PC-3 (cell line): ENCODE measurements at places on chromosomes 4 and X.

DNA sequence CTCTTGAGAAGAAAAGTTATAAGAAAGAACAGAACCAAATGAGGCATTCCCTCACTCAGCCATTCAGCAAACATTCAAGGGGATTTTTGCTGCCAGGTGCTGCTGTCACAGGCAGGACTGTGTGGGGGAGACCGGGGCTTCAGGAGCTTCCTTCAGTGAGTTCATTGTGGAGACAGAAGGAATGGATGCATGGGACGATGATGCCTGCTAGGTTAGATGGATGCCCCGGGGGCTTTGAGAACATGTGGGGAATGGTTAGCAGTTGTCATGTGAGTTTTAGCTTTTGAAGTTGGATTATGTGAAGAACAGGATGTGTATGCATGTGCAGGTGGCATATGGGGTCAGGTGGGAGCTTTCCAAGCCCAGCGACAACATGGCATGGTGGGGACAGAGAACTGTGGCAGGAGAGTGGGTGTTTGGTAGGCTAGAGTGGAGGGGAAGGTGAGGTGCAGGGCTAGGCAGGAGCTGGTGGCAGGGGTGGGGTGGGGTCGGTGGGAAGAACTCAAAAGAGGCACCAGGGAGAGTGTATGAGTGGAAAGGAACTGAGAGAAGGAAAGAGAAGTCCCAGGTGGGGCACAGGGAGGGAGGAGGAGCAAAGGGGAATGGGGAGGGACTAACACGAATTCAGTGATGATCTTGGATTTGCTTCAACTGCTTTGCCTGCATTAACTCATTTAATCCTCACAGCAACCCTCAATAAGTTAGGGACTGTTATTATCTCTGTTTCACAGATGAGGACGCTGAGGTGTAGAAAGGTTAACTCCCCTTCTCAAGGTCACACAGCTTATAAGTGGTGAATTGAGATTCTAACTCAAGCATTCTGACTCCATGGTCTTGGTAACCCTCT is 8.4 kb downstream of the DCUN1D4 start:
- no peak for DNase-seq

DNA sequence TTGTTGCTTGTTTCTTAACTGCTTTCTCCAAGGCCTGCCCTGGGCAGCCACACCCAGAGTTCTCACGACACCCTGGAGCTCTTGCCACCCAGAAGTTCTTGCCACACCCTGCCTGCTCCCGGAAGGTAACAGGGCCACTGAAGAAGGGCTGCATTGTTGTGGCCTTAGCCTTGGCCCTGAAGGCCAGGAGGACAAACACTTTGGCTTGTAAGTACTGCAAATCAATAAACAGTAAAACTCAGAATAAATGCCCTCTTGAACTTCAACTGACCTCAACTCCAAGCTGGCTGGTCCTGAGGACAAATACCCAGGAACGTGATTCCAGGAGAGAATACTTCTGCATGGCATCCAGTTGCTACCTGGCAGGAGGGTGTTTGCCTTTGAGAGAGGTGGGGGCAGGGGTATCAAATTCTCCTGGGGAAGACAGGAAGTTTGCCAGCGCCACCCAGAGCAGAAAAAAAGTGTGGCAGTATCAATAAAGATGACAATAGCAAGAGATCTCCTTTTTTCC is 54.1 kb downstream of the TLR10 start:
- DNase-seq = peak; percentile 67

DNA sequence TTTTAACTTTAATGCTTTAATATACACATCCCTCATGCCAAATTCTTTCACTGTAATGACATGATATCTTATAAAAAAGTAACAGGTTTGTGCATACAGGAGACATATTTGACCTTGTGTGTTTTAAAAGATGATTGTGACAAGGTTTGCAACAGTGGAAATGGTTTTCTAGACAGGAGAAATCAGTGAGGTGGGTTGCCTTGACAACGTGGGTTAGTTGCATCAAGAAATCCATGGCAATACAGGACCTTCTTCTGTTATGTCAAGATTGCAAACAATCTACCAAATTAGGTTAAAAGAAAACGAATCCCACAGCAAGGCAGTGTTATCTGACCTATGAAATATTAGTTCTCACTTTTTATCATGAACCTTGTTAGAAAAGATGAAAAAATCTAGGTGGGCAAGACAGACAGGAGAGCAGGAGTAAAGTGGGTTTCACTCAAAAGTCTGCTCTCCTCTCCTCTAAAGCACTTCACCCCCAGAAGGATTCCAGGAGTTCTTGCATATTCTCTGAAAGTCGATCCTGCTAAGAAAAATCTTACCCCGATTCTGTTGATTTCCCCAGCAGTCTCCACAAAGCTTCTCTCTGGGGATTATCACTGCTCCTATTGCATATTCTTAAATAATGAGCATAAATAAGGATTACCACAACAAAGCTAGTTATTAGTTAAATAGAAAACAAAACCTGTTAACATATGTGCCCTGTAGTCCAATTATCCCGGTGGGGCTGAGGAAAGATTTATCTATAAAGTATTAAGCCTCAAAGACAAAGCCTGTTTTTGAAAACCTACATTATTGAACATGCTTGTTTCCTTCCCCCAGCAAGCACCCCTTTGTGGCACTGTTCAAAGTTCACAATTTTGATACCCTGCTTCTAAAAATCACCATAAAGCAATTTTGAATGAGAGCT is 71.0 kb downstream of the TMA16 start:
- DNase-seq = no peak

DNA sequence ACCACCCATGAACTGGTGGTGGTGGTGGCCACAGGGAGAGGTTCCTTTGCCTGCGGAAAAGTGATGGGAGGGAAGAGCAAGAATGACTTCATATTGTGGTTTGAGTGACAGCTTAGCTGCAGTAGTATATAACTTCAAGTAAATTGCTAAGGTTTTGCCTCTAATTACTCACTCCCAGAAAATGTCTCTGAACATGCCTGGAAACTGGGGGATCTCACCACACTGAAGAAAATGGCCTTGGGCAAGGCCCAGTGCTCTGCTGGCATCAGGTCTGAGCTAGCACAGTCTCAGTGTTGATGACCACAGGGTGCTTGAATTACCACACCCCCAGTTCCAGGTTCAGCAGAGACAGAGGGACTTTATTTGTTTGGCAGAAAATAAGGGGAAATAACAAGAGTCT is 2085.4 kb downstream of the ARAP2 start:
- DNase-seq = peak; percentile 48

DNA sequence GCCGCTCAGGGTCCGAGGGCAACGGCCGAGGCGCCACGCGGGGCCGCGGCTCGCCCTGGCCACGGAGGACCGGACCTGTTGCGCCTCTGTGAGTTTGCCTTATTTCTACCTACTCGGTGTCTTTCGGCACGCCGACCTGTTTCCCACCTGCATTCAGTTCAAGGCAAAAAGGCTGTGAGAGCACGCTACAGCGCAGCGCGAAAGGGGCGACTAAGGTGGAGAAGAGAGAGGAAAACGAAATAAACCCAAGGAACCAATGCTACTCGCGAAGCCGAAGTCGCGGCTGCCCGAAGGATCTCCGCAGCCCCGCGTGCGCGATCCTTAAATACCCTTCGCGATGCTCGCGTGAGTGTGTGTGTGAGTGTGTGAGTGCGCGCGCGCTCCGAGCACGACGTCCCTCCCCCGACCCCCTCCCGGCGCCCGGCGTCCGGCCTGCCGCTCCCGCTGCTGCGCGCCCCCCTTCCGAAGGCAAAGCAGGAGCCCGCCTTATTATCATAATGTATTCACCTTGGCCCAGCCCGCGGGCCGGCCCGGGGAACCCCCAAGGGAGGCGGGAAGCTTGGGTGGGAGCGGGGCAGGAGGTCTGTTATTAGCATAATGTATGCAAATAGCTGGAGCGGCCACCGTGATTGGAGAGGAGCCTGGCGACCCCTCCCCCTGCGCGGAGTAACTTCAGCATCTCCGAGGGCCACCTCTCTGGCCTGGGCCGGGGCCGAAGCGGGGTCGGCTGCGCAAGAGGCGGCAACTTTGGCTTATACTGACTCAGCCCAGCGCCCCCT is at the start of gene COL25A1:
Gene COL25A1 (minus strand): TSS at position 298 of the 779 bp plus-strand sequence.
- DNase-seq = no peak
